SHP77 (cell line): ENCODE measurements at places on chromosomes 7 and 10.

DNA sequence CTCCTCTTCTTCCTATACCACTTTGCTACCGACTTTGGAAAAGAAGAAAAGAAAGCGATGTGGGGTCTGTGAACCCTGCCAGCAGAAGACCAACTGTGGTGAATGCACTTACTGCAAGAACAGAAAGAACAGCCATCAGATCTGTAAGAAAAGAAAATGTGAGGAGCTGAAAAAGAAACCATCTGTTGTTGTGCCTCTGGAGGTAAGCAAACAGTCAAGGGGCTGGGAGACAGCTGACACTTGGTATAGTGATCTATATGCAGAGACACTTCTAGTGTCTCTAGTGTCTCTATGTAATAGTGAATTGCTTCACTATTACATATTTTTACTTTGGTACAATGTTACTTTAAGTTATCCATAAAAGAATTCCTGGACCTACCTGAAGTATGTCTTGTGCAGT is 13.9 kb downstream of the TET1 start:
- no peak for DNase-seq

- DNase-seq, result no peak
Measured at GRCh38 chr10:132876993-132877431, 65.4 kb downstream of the CFAP46 start.

GRCh38 chr7:150323682-150324372 is 482 bp upstream of the ACTR3C start:
- peak; percentile 32 for DNase-seq

DNA sequence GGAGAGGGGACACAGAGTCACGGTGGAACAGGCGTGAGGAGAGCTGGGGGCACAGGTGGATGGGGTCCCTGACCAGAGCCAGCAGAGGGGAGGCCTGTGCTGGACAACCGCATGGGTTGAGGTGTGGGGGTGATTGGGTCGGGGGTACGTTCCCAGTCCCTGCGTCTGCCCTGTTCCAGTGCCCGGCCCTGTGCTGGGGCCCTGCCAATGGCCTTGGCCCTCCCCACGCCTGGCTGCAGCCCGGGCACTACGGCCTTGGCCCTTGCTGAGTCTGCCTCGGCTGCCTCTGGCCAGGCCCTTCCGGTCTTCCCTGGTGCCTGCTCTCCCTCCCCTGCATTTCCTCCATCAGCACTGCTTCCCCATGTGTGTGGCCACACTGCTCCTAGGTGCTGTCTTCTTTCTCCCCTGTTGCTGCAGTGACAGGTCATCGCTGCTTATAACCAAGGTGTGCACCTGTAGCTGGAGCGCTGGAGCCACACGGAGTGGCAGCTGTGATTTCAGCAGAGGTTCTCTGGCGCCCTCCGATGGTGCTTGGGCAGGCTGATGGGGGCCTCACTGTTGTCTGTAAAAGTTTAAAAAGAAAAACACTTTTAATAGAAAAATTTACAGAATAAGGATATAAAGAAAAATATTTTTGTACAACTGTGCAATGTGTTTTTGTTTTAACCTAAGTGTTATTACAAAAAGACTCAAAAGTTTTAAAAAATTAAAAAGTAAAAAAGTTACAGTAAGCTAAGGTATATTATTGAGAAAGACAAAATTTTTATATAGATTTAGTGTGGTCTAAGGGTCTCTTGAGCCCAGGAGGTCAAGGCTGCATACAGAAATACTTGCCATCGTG is 45.2 kb upstream of the BHLHA15 start:
- DNase-seq, result peak; percentile 21

- DNase-seq, result no peak
Measured at GRCh38 chr7:129859183-129859582, 93.6 kb downstream of the UBE2H start.

GRCh38 chr10:78777466-78777865 is 291.3 kb upstream of the ZMIZ1 start:
- DNase-seq, result no peak

DNA sequence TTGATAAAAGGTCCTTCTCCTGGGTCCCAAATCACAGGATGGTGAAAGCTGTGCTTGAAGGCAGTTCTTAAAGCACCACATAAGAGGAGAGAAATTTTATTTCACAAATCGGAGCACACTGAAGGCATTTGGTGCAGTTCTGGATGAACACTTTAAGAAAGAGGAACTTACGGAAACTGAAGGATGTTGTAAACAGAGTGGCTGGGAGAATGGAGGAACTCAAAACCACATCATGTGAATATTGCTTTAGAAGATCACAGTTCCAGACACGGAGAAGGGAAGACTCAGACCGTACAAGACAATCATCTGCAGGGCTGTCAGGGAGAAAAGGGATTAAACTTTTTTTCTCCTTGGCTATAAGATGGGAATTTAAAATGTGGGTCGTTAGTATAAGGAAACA is 9.0 kb upstream of the GPR141 start:
- no peak for DNase-seq

- no peak for DNase-seq
Measured at GRCh38 chr10:76352300-76352699, 920.9 kb downstream of the LRMDA start.

- no peak for DNase-seq
Measured at GRCh38 chr10:124697443-124697836, 46.7 kb downstream of the FAM53B start.
